ENCODE measurements at places on chromosomes 2 and 18.
A peak's percentile ranks its signal among the peaks of the same experiment; 100 is the strongest.

- DNase-seq: no peak
Measured at GRCh38 chr2:136151021-136151971, 33.3 kb upstream of the CXCR4 start.

GRCh38 chr2:137659616-137660015, 304.7 kb upstream of the HNMT start:
- DNase-seq: no peak

DNA sequence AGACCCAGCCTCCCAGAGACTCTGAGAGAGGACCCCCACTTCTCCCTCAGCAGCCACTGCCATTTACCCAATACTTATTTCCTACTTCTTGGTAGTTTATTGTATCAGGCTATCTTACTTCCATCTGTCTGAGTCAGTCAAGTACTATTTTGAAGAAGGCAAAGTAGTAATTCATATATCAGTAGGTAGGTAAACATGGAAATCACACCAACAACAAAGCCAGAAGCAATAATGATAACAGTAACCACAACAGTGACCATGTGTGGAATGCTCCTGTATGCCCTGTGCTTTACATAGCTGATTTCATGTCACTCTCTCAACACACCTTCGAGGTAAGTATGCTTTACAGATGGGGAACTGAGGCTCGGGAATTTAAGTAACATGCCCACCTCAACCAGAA, 173.0 kb downstream of the BCL11A start:
- DNase-seq: no peak

GRCh38 chr2:63093502-63093901, 42.9 kb downstream of the OTX1 start:
- no peak for DNase-seq

GRCh38 chr2:229775614-229776313, 61.4 kb upstream of the DNER start:
- DNase-seq: peak; percentile 10

GRCh38 chr2:119645173-119645855, 33.7 kb upstream of the TMEM177 start:
- DNase-seq: peak; percentile 17

- DNase-seq: peak; percentile 53
Measured at GRCh38 chr18:34787931-34788532, 77.9 kb downstream of the DTNA start.

DNA sequence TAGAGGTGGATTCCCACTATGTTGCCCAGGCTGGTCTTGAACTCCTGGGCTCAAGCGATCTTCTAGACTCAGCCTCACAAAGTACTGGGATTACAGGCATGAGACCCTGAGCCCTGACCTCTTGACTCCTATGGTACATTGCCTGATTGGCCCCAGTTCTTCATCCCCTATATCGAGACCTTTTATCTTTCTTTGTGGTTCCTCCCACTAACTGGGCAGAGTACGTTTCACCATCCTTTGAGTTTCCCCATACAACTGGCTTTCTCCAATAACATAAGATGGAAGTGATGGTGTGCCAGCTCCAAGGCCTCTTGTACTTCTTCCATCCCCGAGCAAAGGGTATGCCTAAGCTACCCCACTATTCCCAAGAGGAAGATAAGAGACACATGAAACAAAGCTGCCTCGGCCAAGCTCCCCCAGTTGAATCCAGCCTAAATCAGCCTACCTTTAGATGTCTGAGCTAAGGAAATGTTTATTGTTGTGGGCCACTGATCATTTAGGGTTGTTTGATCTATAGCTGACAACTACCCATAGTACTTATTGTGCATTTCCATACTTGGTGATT, 8.3 kb upstream of the TMEM247 start:
- DNase-seq: no peak

Data from HCEC 1CT (cell line).